ENCODE measurements at places on chromosomes 13 and 19.

GRCh38 chr13:24716446-24716845 lies 36.2 kb downstream of the ATP12A start:
- H3K4me1 ChIP-seq = no peaks in the 10 kb centered on the region
- H3K4me3 ChIP-seq = no peak overlapping the region
- no peaks in the 10 kb centered on the region for H3K27me3 ChIP-seq
- no peak for DNase-seq

GRCh38 chr19:6238643-6239281 lies 41.0 kb downstream of the MLLT1 start:
- no peaks in the 10 kb centered on the region for H3K36me3 ChIP-seq
- peak overlapping the region; percentile 78 for H3K27ac ChIP-seq
- peaks cover 90% of the 10 kb centered on the region for H3K4me1 ChIP-seq

DNA sequence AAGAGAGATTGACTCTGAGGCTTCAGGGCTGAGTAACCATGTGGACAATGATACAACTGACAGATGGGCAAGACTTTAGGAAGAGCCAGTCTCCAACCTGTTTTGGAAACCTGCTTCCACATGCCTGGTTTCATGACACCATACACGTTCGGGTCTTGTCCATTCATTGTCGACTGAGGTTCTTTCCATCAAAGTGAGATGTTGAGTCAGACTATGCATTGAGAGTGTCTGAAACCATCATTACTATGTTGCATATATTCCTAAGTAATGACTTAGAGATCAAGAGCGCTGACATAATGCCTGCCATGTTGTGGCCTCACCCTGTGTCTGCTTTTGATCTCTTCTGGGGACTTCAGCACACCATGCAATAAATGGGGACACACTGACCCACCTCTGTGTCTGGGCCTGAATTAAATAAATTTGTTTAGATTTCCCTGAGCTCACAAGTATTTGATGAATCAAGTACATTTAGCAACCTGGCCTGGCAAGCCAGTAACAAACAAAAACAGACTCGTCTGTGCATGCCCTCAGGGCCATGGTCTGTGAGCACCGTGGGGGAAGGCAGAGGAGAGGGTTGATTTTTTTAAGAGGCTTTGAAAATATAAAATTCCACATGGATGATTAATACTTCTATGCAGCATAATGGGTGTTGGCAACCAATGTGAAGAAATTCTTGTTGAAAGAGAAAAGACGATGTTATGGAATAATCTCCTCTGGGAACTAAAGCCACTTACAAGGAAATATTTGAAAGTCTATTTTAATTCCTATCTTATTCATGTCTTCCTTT lies 49.9 kb upstream of the UBAC2 start:
- no peak overlapping the region for H3K27ac ChIP-seq
- no peaks in the 10 kb centered on the region for H3K4me1 ChIP-seq
- no peaks in the 10 kb centered on the region for H3K27me3 ChIP-seq

DNA sequence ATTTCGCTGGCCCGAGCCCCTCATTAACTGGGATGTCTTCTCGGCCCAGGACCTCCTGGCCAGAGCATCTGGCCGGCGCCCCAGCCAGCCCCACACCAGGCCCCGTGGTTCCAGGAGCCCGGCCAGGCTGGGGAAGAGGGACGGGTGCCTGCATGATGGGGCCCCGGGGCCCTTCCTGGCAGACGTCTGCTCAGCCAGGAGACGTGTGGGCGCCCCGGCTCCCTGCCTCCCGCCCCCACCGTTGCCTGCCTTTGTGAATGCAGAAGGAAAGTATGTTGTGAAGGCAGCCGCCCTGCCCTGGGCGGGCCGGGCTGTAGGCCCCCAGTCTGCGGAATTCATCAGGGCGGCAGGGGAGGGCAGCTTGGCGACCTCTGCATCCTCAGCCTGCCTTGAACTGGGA lies 4.4 kb upstream of the COMP start:
- H3K27ac ChIP-seq = no peak overlapping the region
- H3K36me3 ChIP-seq = no peaks in the 10 kb centered on the region
- H3K4me1 ChIP-seq = peaks cover 5% of the 10 kb centered on the region
- DNase-seq = peak; percentile 85

DNA sequence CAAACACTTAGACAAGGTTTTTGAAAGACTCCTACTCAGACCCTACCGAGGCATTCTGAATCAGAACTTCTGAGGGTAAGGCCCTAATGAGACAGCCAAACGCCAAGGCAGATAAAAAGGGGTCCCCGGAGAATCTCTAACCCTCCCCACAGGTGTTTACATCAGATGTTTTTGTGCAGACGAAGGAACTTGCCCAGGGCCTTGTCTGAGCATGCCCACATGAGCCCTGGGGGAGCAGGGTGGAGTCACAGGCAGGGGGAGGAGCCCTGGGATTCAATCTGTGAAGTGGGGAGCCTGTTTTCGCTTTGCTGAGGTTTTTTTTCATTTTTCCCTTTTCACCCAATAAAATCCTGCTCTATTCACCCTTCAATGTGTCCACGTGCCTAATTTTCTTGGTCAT lies 61.6 kb upstream of the MED4 start:
- no peaks in the 10 kb centered on the region for H3K36me3 ChIP-seq
- H3K27me3 ChIP-seq = no peaks in the 10 kb centered on the region
- no peak overlapping the region for H3K4me3 ChIP-seq
- peaks cover 30% of the 10 kb centered on the region for H3K4me1 ChIP-seq
- peak overlapping the region; percentile 84 for H3K27ac ChIP-seq

- H3K27ac ChIP-seq = no peak overlapping the region
- H3K36me3 ChIP-seq = no peaks in the 10 kb centered on the region
- DNase-seq = no peak
- H3K4me1 ChIP-seq = no peaks in the 10 kb centered on the region
Observed at GRCh38 chr13:67466569-67466968, 236.4 kb upstream of the PCDH9 start.

DNA sequence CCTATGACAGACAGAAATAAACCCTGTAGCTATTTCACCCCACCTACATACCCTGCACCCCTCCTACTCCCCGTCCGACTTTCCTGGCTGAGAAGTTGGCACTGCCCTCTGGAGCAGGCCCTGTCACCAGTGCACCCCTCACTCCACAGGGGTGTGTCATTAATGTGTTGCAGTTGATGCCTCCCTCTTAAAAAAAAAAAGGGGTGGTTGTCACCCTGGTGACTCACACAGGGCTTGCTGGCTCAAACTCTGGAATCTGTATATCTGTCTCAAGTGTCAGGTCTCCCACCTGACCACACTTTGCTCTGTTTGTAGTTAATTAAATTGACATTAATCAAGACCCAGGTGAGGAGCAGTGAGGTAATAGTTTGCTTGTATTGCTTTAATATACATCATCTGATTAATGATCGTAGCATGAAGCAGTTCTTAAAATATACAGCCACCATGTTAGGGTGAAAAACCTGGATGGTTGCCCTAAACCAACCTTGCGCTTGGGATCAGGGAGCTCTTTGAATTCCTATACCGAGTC lies 2.0 kb upstream of the GATAD2A start:
- peak; percentile 36 for DNase-seq
- H3K4me1 ChIP-seq = peaks cover 42% of the 10 kb centered on the region
- H3K4me3 ChIP-seq = no peak overlapping the region
- peak overlapping the region; percentile 46 for H3K27ac ChIP-seq

GRCh38 chr13:24225930-24226329 lies 65.4 kb downstream of the SPATA13 start:
- no peaks in the 10 kb centered on the region for H3K36me3 ChIP-seq
- no peak overlapping the region for H3K4me3 ChIP-seq
- H3K27ac ChIP-seq = no peak overlapping the region
- no peak for DNase-seq

DNA sequence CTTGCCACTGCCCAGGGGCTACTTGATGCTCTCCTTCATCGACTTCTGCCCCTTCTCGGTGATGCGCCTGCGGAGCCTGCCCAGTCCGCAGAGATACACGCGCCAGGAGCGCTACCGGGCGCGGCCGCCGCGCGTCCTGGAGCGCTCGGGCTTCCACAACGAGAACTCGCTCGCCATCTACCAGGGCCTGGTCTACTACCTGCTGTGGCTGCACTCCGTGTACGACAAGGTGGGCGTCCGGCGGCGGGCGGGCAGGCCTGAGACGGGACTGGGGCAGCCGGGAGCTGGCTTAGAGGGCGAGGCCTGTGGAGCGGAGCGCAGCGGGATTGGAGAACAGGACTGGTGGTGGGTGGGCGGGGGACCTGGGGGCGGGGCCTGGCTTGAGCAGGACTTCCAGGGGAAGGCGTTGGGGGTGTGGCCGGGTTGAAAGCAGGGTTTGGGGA lies 12.7 kb upstream of the PSMD8 start:
- peaks cover 3% of the 10 kb centered on the region for H3K27me3 ChIP-seq
- H3K36me3 ChIP-seq = no peaks in the 10 kb centered on the region
- H3K27ac ChIP-seq = peak overlapping the region; percentile 58

- peak; percentile 81 for DNase-seq
- H3K4me3 ChIP-seq = peak overlapping the region; percentile 70
- H3K27me3 ChIP-seq = no peaks in the 10 kb centered on the region
- H3K36me3 ChIP-seq = no peaks in the 10 kb centered on the region
- peak overlapping the region; percentile 89 for H3K27ac ChIP-seq
- H3K4me1 ChIP-seq = peaks cover 54% of the 10 kb centered on the region
Observed at GRCh38 chr13:97223711-97224541, 1.8 kb downstream of the MBNL2 start.

GRCh38 chr19:45147835-45148676 lies 12.7 kb downstream of the NKPD1 start:
- H3K27me3 ChIP-seq = no peaks in the 10 kb centered on the region
- peaks cover 14% of the 10 kb centered on the region for H3K4me1 ChIP-seq
- H3K36me3 ChIP-seq = no peaks in the 10 kb centered on the region
- H3K27ac ChIP-seq = no peak overlapping the region

GRCh38 chr13:45219938-45220375 lies 19.1 kb upstream of the KCTD4 start:
- H3K36me3 ChIP-seq = no peaks in the 10 kb centered on the region
- DNase-seq = no peak
- no peak overlapping the region for H3K27ac ChIP-seq
- no peaks in the 10 kb centered on the region for H3K27me3 ChIP-seq
- no peak overlapping the region for H3K4me3 ChIP-seq

DNA sequence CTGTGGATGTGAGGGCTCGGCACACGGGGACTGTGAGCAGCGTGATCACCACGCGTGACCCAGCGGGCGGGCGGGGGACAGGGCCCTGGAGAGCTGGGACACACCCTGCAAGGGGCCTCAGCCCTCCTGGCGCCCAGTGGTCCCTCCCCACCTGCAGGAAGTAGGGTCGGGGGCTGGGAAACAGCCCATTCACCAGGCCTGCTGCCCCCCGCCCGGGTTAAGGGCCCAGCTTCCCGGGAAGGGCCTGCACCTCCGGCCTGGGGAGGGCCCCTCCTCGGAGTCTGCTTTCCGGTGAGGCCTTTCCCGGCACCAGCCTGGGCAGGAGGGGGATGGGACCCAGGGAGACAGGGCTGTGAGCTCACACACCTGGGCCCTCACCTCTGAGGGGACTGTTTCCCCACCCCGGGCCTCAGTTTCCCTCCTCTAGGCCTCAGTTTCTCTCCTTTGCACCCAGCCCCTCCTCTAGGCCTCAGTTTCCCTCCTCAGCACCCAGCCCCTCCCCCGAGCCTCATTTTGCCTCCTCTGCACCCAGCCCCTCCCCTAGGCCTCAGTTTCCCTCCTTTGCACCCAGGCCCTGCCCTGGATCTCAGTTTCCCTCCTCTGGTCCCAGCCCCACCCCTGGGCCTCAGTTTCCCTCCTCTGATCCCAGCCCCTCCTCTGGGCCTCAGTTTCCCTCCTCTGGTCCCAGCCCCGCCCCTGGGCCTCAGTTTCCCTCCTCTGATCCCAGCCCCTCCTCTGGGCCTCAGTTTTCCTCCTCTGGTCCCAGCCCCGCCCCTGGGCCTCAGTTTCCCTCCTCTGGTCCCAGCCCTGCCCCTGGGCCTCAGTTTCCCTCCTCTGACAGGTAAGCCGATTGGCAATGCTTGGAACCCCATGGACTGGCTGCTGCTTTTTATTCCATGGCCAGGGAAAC lies 1.9 kb upstream of the MADCAM1 start:
- H3K4me1 ChIP-seq = peaks cover 18% of the 10 kb centered on the region
- H3K27me3 ChIP-seq = peaks cover 5% of the 10 kb centered on the region
- H3K4me3 ChIP-seq = no peak overlapping the region
- DNase-seq = peak; percentile 84
- H3K27ac ChIP-seq = no peak overlapping the region
- no peaks in the 10 kb centered on the region for H3K36me3 ChIP-seq

- DNase-seq = no peak
- no peaks in the 10 kb centered on the region for H3K36me3 ChIP-seq
- H3K27ac ChIP-seq = no peak overlapping the region
- no peaks in the 10 kb centered on the region for H3K4me1 ChIP-seq
Observed at GRCh38 chr13:93559718-93560117, 333.1 kb downstream of the GPC6 start.
